ENCODE measurements at places on chromosomes 5 and 9. TPM values are rescaled to one million over a fixed set of nuclear protein-coding genes. Genes with fewer than 3 reads are reported as not detected.

Gene PRSS3
- total RNA-seq, result not detected

Gene PRKAA1
- 70.3 TPM for total RNA-seq

DNA sequence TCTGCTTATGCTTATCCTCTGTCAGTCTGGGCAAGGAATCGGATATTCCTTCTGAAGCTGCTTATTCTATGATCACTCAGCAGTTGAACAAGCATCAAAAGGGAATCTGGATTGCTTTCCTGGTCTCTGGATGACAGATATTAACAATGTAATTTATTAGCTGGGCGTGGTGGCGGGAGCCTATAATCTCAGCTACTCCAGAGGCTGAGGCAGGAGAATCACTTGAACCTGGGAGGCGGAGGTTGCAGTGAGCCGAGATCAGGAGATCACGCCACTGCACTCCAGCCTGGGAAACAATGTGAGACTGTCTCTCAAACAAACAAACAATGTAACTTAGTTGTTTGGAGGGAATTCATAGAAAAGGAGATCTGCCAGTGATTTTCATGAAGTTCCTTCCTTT lies 45.4 kb downstream of the DMRT1 start:
- no peak for DNase-seq

GRCh38 chr9:90658181-90658580 lies 15.6 kb upstream of the DIRAS2 start:
- no peak for DNase-seq

DNA sequence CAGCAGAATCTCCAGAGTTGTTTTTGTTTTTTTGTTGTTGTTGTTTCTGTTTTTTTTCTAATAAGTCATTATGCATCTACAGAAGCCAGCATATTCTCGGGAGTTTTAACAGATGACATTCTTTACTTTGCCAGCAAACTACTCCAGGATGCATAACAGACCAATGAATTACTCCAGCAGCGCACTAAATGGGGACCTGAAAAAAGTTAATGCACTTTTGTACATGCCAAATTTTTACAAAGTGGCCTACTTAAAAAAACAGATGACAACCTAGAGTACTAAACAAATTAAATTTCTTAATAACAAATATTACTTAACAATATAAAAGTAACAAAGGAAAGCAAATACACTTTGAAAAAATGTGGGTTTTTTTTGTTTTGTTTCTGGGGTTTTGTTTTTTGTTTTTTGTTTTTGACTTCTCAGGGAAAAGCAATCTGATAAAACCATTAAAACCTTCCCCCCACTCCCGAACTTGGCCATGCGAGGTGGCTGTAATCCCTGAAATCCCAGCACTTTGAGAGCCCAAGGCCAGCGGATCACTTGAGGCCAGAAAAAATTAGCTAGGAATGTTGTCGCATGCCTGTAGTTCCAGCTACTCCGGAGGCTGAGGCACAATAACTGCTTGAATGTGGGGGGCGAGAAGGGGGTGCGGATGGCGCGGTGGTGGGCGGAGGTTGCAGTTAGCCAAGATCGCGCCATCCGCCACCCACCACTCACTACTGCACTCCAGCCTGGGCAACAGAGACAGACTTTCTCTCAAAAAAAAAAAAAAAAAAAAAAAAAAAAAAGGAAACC lies 352.4 kb downstream of the CETN3 start:
- no peak for DNase-seq

GRCh38 chr5:149147676-149148075 lies 6.4 kb downstream of the ABLIM3 start:
- DNase-seq, result no peak

Data from astrocyte (in vitro differentiated cells and primary cell).